ENCODE measurements at places on chromosomes 5 and 9. TPM values are rescaled to one million over a fixed set of nuclear protein-coding genes. Genes with fewer than 3 reads are reported as not detected.

Gene BAG1
- 127 TPM for total RNA-seq

Gene TAF11L9
- not detected for total RNA-seq

Gene KCNMB1
- total RNA-seq, result 4.9 TPM

Gene FAM163B
- total RNA-seq, result not detected

Gene TCF7
- 1.7 TPM for total RNA-seq

- H3K4me3 ChIP-seq, result no peak overlapping the region
- H3K4me1 ChIP-seq, result no peaks in the 10 kb centered on the region
- H3K36me3 ChIP-seq, result no peaks in the 10 kb centered on the region
- no peak for DNase-seq
- H3K27ac ChIP-seq, result no peak overlapping the region
These were observed 115.0 kb downstream of the KIAA1958 start for GRCh38 chr9:112601636-112602035.

- H3K36me3 ChIP-seq, result no peaks in the 10 kb centered on the region
- H3K4me1 ChIP-seq, result no peaks in the 10 kb centered on the region
- H3K27me3 ChIP-seq, result no peaks in the 10 kb centered on the region
- H3K4me3 ChIP-seq, result no peak overlapping the region
- no peak for DNase-seq
These were observed 141.5 kb upstream of the FBXL17 start for GRCh38 chr5:108523360-108523759.

GRCh38 chr9:95791695-95792094 lies 83.8 kb upstream of the ERCC6L2 start:
- H3K27ac ChIP-seq, result no peak overlapping the region
- H3K27me3 ChIP-seq, result no peaks in the 10 kb centered on the region
- H3K36me3 ChIP-seq, result no peaks in the 10 kb centered on the region

- H3K4me1 ChIP-seq, result no peaks in the 10 kb centered on the region
- H3K36me3 ChIP-seq, result no peaks in the 10 kb centered on the region
- no peaks in the 10 kb centered on the region for H3K27me3 ChIP-seq
- no peak overlapping the region for H3K27ac ChIP-seq
- no peak for DNase-seq
These were observed 284.8 kb downstream of the CTNND2 start for GRCh38 chr5:11619339-11620024.

DNA sequence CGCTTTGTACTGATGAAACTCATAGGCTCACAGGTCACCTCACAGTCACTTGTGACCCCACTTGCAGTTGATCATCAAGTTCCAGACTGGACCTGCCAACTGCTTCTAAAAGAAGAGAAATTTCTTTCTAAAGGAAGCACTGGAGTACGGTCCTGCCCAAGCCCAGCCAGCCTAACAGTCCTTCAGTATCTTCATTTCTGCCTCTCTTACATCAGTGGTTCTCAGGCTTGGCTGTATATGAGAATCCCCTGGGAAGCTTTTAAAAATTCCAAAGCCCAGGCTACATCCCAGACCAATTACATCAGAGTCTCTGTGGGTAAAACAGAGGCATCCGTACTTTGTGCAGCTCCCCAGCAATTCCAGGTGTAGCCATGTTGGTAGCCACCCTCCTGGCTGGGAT lies 282.1 kb downstream of the NFIB start:
- H3K27me3 ChIP-seq, result no peaks in the 10 kb centered on the region
- H3K4me3 ChIP-seq, result no peak overlapping the region

DNA sequence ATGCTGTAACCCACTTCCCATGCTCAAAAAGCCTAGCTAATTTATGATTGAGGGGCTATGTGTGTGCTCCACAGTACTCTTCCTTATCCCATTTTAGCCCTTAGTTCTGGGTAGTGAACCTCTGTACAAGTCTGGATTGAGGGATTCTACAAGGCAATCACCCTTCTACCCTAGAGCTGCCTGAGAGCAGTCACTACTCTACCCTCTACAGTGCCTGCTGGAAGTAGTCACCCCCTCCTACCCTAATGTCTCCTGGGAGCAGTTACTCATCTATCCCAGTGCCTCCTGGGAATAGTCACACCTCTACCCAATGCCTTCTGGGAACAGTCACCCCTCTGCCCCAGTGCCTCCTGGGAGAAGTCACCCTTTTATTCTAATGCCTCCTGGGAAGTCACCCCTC lies 150.6 kb downstream of the ATP10B start:
- no peaks in the 10 kb centered on the region for H3K4me1 ChIP-seq
- H3K27me3 ChIP-seq, result no peaks in the 10 kb centered on the region
- no peak for DNase-seq
- H3K27ac ChIP-seq, result no peak overlapping the region
- H3K36me3 ChIP-seq, result no peaks in the 10 kb centered on the region
- H3K4me3 ChIP-seq, result no peak overlapping the region

DNA sequence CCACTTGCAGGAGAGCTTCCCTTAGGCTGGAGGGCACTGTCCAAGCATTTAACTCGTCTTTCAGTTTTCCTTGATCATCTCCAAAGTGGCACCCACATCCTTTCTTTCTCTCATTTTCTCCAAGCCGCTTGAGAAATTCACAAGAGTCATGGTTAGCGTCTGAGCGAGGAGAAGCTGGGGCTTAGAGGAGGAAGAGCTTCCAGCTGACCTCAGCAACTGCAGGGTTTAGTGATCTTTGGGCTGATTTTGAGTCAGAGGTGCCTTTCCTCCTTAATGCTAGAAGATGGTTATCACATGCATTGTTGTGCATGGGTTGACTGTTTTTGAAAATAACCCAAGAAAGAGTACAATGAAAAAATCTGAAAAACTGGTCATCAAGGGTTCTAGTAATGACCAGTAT lies 134.7 kb downstream of the GADD45G start:
- no peak for DNase-seq
- no peaks in the 10 kb centered on the region for H3K36me3 ChIP-seq
- no peaks in the 10 kb centered on the region for H3K27me3 ChIP-seq
- H3K4me1 ChIP-seq, result no peaks in the 10 kb centered on the region

- H3K36me3 ChIP-seq, result no peaks in the 10 kb centered on the region
- no peaks in the 10 kb centered on the region for H3K4me1 ChIP-seq
- no peak for DNase-seq
- no peak overlapping the region for H3K4me3 ChIP-seq
- H3K27me3 ChIP-seq, result no peaks in the 10 kb centered on the region
These were observed 77.1 kb upstream of the KLF4 start for GRCh38 chr9:107566611-107567061.

DNA sequence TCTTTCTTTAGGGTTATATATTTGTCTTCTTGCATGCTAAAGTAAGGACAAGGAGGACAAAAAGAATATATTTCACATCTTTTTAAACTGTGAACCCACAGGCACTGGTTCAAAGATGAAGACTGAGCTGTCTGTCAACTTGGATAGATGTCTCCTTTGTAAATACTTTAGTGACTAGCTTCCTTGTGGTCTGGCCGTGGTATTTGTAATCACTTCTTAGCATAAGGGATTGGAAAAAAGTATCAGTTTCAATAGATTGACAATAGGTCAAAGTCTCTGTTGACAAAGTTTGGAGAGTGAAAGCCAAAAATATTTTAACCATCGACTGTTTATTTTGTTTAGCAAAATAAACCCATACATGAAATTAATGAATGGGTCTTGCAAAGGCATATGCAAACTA lies 91.4 kb downstream of the TMEM167A start:
- H3K27me3 ChIP-seq, result no peaks in the 10 kb centered on the region
- no peak overlapping the region for H3K27ac ChIP-seq
- no peaks in the 10 kb centered on the region for H3K36me3 ChIP-seq
- DNase-seq, result no peak
- H3K4me1 ChIP-seq, result no peaks in the 10 kb centered on the region

- no peak overlapping the region for H3K4me3 ChIP-seq
- no peak for DNase-seq
- peaks cover 59% of the 10 kb centered on the region for H3K4me1 ChIP-seq
- H3K27me3 ChIP-seq, result no peaks in the 10 kb centered on the region
These were observed 161.4 kb upstream of the DMRT1 start for GRCh38 chr9:680106-680505.

DNA sequence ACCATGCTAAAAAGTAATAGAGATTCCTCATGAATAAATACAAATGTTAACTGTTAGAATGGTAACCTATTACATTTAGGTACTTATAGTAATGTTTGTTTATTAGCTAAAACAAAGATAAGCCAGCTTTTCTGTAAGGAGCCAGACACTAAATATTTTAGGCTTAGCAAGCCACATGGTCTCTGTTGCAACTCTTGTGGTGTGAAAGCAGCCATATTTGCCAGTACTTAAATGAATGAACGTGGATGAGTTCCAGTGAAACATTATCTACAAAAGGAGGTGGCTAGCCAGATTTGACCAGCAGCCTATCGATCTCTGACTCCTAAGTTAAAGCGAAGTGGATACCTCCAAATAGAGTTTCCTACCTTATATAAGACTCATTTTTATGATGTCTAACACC lies 331.6 kb downstream of the CDH12 start:
- H3K27ac ChIP-seq, result no peak overlapping the region
- no peak overlapping the region for H3K4me3 ChIP-seq
- no peaks in the 10 kb centered on the region for H3K27me3 ChIP-seq
- no peaks in the 10 kb centered on the region for H3K36me3 ChIP-seq
- DNase-seq, result no peak

- no peaks in the 10 kb centered on the region for H3K27me3 ChIP-seq
- H3K4me1 ChIP-seq, result no peaks in the 10 kb centered on the region
- DNase-seq, result no peak
- no peak overlapping the region for H3K4me3 ChIP-seq
These were observed 44.7 kb downstream of the PRRT1B start for GRCh38 chr9:131589993-131590392.

GRCh38 chr5:139207297-139208000 lies 9.3 kb upstream of the SIL1 start:
- no peak overlapping the region for H3K4me3 ChIP-seq
- H3K27ac ChIP-seq, result no peak overlapping the region
- no peak for DNase-seq
- no peaks in the 10 kb centered on the region for H3K27me3 ChIP-seq
- H3K4me1 ChIP-seq, result peaks cover 2% of the 10 kb centered on the region

DNA sequence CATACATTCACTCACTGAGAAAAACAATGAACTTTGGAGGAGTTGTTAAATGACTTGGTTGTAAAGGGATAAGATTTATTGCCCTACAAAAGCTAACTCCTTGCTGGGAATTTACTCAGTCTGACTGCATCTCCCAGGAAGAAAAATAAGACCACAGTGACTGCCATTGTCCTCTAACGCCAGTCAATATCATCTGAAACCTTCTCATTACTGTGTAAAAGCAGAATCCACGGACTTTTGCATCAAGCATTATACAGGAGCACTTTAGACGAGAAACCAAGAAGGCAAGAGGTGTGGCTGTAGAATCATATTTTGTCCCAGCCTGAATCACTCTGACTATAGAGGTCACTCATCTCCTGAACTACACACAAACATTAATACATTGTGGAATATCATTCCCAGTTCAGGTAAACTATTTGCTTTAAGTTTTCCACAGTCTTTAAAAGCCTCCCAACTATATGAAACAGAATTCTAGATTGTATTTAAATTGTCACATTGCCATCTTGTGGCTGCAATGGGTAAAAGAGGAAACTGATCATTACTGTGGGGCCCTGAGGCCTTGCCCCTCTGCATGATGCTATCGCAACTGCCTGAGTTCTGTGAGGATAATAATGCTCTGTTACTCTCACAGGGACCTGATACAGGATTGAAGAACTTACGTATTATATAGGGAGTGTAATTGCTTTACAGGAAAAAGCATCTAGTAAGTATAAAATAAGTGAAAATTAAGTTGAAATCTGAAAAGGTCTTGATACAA lies 142.9 kb downstream of the SLCO4C1 start:
- H3K27ac ChIP-seq, result no peak overlapping the region
- DNase-seq, result no peak
- no peaks in the 10 kb centered on the region for H3K4me1 ChIP-seq
- no peaks in the 10 kb centered on the region for H3K27me3 ChIP-seq

- H3K4me1 ChIP-seq, result peaks cover 15% of the 10 kb centered on the region
- peak within 1 kb of the TSS; percentile 59 for H3K4me3 ChIP-seq
- DNase-seq, result no peak
- H3K27me3 ChIP-seq, result no peaks in the 10 kb centered on the region
- H3K36me3 ChIP-seq, result no peaks in the 10 kb centered on the region
These were observed at the start of gene GOLM1 for GRCh38 chr9:86098824-86099700. Gene GOLM1, minus strand, starts transcription at chr9:86099558. Its CDS starts 20,238 bp downstream, at chr9:86079320.

GRCh38 chr5:172659570-172659908 lies 18.5 kb downstream of the NEURL1B start:
- H3K4me1 ChIP-seq, result peaks cover 29% of the 10 kb centered on the region
- DNase-seq, result no peak
- H3K36me3 ChIP-seq, result no peaks in the 10 kb centered on the region
- peak overlapping the region; percentile 86 for H3K27ac ChIP-seq

DNA sequence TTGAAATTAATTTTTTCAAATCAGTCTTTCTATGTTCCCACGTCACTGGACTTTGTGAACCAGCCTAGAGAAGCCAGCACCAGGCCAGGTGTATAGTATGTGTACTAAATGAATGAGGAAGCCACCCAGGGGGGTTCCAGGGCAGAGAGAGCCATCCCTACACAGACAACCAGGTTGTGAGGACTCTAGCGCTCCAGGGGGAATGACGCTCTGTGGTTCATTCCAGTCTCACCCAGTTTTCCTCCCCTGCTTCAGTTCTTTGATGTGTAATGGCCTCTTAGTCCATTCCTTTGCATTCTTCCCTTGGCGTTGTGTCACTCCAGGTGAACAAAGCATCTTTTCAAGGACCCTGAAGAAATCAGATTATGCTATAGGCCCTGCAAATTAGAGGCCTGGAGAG lies 330.6 kb downstream of the NSG2 start:
- H3K36me3 ChIP-seq, result no peaks in the 10 kb centered on the region
- DNase-seq, result no peak
- no peak overlapping the region for H3K4me3 ChIP-seq
- no peaks in the 10 kb centered on the region for H3K4me1 ChIP-seq

- H3K4me1 ChIP-seq, result no peaks in the 10 kb centered on the region
- no peaks in the 10 kb centered on the region for H3K27me3 ChIP-seq
- DNase-seq, result no peak
- H3K4me3 ChIP-seq, result no peak overlapping the region
- H3K27ac ChIP-seq, result no peak overlapping the region
These were observed 644.2 kb upstream of the CDH9 start for GRCh38 chr5:27682600-27682999.
